ENCODE measurements at places on chromosomes 16 and 17. TPM values are rescaled to one million over a fixed set of nuclear protein-coding genes. Genes with fewer than 3 reads are reported as not detected.

The EME2 gene
- 26.1 TPM for total RNA-seq

The FOXC2 gene
- not detected for total RNA-seq

The CA5A gene
- total RNA-seq, result not detected

The CA7 gene
- total RNA-seq, result 0.59 TPM

The CRHR1 gene
- not detected for total RNA-seq

The NOG gene
- not detected for total RNA-seq

DNA sequence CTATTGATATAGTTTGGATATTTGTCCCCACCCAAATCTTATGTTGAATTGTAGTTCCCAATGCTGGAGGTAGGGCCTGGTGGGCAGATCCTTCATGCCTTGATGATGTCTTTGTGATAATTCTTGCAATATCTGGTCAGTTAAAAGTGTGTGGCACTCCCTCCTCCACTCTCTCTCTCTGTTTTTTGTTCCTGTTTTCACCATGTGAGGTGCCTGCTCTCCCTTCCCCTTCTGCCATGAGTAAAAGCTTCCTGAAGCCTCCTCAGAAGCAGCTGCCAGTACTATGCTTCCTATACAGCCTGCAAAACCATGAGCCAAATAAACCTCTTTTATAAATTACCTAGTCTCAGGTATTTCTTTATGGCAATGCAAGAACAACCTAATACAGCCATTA is 47.3 kb downstream of the TOM1L2 start:
- no peak for DNase-seq
- H3K4me1 ChIP-seq, result no peaks in the 10 kb centered on the region
- H3K36me3 ChIP-seq, result no peaks in the 10 kb centered on the region
- no peak overlapping the region for H3K27ac ChIP-seq
- no peak overlapping the region for H3K4me3 ChIP-seq
- no peaks in the 10 kb centered on the region for H3K27me3 ChIP-seq

- no peaks in the 10 kb centered on the region for H3K36me3 ChIP-seq
- no peak overlapping the region for H3K27ac ChIP-seq
- no peak for DNase-seq
- H3K27me3 ChIP-seq, result peaks cover 5% of the 10 kb centered on the region
- no peak overlapping the region for H3K4me3 ChIP-seq
These were observed 165.1 kb upstream of the CDC42EP4 start for GRCh38 chr17:73476890-73477350.

DNA sequence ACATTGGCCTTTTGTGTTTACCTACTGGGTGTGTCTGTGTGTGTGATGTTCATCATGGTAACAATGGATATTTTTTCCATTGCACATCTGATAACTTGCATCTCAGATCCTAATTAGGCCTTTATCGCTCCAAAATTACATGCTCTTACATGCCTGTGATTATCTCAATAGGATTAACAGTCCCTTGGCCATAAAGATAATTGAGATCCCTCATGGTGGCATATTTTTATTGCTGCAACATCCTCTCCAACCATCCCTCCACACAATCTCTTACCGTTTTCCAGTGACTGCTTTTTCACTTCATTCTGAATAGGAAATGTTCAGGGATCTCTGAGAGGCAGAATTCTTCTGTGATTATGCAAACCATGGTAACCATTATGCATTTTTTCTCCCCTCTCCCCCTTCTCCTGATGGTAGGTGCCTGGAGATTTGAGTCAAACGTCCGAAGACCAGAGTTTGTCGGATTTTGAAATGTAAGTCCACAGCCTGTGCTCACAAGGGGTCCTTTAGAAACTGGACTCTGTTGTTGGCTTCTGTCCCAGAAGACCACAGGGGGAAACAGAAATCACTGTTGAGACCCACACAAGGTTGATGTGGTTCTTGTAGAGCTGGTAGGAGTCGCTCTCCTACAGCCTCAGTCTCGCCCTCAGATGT is 405.5 kb downstream of the CPPED1 start:
- H3K4me3 ChIP-seq, result no peak overlapping the region
- no peaks in the 10 kb centered on the region for H3K27me3 ChIP-seq
- no peaks in the 10 kb centered on the region for H3K4me1 ChIP-seq
- no peak overlapping the region for H3K27ac ChIP-seq

GRCh38 chr17:15261258-15261801 is 3.8 kb downstream of the PMP22 start:
- H3K4me1 ChIP-seq, result peaks cover 20% of the 10 kb centered on the region
- no peak overlapping the region for H3K27ac ChIP-seq
- peaks cover 72% of the 10 kb centered on the region for H3K27me3 ChIP-seq
- H3K36me3 ChIP-seq, result no peaks in the 10 kb centered on the region
- H3K4me3 ChIP-seq, result peak overlapping the region; percentile 69
- no peak for DNase-seq

- H3K4me3 ChIP-seq, result no peak overlapping the region
- no peak overlapping the region for H3K27ac ChIP-seq
- no peaks in the 10 kb centered on the region for H3K36me3 ChIP-seq
- H3K4me1 ChIP-seq, result no peaks in the 10 kb centered on the region
- peaks cover 2% of the 10 kb centered on the region for H3K27me3 ChIP-seq
- no peak for DNase-seq
These were observed 144.0 kb upstream of the CIBAR2 start for GRCh38 chr16:85256190-85256739.

DNA sequence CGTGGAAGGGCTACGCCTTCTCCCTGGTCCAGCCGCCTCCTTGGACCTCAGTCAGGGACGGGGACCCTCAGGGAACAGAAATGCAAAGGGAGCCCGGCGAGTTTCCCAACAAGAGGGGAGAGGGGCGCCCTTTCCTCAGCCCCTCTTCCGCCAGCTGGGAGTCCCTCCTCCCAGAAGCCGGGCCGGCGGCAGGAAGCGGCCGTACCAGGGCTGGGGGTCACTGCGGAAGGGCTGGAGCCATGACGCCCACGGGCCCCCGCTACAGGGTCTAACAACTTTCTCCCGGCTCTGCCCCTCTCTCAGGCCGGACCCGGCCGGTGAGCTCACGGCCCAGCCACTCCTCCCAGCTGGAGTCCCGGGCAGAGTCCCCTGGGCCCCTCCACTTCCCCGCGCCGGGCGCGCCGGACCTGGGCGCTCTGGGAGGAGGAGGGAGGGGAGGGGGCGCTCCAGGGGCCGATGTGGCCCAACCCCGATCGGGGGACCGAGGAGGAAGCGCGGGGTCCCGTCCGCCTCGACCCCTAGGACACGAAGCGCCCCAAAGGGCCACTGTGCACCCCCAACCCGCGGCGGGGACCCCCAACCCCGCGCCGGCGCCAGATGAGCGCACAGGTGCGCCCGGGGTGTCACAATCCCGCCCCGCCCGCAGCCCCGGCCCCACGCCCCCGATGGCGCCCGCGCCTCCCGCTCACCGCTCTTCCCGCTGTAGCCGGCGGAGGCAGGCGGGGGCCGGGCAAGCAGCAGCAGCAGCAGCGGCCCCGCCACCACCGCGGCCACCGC is 578 bp downstream of the PGAP6 start:
- H3K36me3 ChIP-seq, result no peaks in the 10 kb centered on the region
- DNase-seq, result no peak
- no peaks in the 10 kb centered on the region for H3K27me3 ChIP-seq
- no peak overlapping the region for H3K27ac ChIP-seq
- H3K4me1 ChIP-seq, result peaks cover 9% of the 10 kb centered on the region
- peak overlapping the region; percentile 66 for H3K4me3 ChIP-seq

DNA sequence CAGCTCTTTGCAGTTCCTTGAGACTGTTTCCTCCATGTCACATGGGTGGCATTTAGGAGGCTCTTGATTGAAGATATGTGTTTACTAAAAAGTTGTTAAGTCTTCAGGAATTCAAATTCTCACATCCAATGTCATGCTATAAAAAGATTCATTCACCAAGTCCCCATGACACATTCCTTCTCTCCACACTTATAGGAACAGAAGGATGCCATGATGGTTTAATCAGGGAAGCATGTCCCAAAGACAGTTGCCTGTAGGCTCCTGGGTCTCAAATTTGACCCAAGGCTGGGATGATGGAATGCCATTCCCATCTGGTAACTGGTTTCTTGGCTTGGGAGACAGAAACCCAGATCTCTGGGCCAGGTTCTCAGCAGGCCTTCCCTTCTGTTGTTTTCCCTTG is 140.6 kb upstream of the SOX9 start:
- H3K27me3 ChIP-seq, result no peaks in the 10 kb centered on the region
- H3K4me1 ChIP-seq, result no peaks in the 10 kb centered on the region
- H3K36me3 ChIP-seq, result no peaks in the 10 kb centered on the region
- DNase-seq, result no peak

GRCh38 chr16:62752854-62753253 is 716.6 kb upstream of the CDH8 start:
- no peaks in the 10 kb centered on the region for H3K27me3 ChIP-seq
- no peaks in the 10 kb centered on the region for H3K36me3 ChIP-seq
- no peak for DNase-seq
- H3K4me1 ChIP-seq, result no peaks in the 10 kb centered on the region
- no peak overlapping the region for H3K4me3 ChIP-seq

DNA sequence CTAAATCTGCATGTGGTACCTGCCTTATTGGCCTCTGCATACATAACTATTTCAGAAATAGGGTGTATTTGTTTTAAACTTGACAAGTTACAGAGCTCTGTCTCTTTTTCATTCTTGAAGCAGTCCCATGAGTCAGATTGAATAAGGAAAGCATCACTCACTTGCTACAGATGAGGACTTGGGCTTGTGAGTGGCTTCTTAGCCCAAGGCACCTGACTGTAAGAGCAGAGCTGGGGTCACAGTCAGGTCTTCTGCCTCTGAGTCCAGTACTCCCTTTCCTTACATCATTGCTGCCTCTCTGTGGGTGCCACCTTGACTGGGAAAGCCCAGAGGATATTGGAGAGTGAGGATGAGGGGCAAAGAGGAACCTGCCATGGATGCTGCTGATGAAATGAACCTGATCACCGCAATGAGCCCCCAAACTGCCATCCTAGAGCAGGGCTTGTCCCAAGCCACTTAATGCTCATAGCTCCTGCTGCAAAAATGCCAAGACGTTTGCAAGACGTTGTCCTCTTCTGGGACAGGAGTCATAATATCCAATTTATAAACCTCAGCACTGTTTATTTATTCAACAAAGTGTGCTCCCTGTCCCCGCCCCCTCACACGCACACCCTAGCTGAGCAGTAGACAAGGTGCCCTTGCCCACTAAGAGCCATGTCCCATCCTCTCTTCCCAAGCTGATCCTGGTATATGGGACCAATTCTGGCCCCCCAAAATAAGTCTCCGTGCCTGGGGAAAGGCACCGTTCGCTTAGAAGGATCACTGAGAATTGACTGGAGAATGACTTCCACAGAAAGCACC is 74.1 kb downstream of the CCDC182 start:
- no peak overlapping the region for H3K4me3 ChIP-seq
- no peaks in the 10 kb centered on the region for H3K27me3 ChIP-seq
- no peak overlapping the region for H3K27ac ChIP-seq
- peaks cover 11% of the 10 kb centered on the region for H3K36me3 ChIP-seq
- DNase-seq, result peak; percentile 0

GRCh38 chr16:20830372-20830771 is 24.0 kb downstream of the REXO5 start:
- no peak for DNase-seq
- H3K27me3 ChIP-seq, result no peaks in the 10 kb centered on the region
- H3K27ac ChIP-seq, result no peak overlapping the region
- no peak overlapping the region for H3K4me3 ChIP-seq
- H3K4me1 ChIP-seq, result no peaks in the 10 kb centered on the region

DNA sequence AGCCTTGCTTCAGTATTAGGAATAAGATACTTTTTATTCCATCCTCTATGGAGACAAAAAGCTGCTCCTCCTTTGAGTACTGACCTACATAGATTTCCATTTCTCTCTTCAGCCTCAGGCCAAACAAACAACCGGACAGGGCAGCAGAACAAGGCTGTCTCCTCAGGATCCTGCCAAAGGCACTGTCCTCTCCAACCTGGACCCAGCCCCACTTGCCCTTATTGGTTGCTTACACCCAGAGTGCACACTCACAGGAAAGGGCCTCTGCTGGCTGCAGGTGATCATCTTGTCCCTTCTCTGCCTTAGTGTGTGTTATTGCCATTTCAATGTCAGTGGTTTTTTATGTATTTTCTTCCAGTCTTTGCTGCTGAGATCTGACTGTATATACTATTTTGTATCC is 26.6 kb downstream of the LIG3 start:
- no peak overlapping the region for H3K4me3 ChIP-seq
- no peaks in the 10 kb centered on the region for H3K4me1 ChIP-seq
- peaks cover 69% of the 10 kb centered on the region for H3K36me3 ChIP-seq
- H3K27ac ChIP-seq, result no peak overlapping the region
- no peaks in the 10 kb centered on the region for H3K27me3 ChIP-seq
- no peak for DNase-seq

GRCh38 chr17:69466905-69467667 is 52.6 kb downstream of the MAP2K6 start:
- H3K36me3 ChIP-seq, result no peaks in the 10 kb centered on the region
- no peak overlapping the region for H3K4me3 ChIP-seq
- H3K27ac ChIP-seq, result no peak overlapping the region
- H3K27me3 ChIP-seq, result no peaks in the 10 kb centered on the region
- H3K4me1 ChIP-seq, result peaks cover 1% of the 10 kb centered on the region

DNA sequence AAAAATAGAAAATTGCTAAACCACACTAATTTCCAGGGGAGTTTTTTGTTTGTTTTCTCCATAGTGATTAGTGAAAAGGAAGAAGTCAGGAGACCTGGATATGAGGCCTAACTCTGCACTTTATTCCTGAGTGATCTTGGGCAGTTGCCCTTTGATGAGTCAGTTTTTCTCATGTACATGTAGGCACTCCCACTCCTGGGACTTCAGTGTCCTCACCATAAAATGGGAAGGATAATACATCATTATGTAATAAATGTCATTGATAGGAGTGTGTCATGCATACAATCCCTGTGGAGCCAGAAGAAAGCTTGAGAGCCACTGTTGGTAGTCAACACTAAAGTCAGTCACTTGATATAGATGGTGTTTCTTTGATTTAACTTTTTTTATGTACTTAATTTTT is 32.5 kb downstream of the WIPF2 start:
- no peak for DNase-seq
- no peaks in the 10 kb centered on the region for H3K27me3 ChIP-seq
- H3K4me3 ChIP-seq, result no peak overlapping the region
- H3K4me1 ChIP-seq, result peaks cover 5% of the 10 kb centered on the region

GRCh38 chr17:56740481-56740880 is 93.2 kb downstream of the C17orf67 start:
- no peak overlapping the region for H3K4me3 ChIP-seq
- H3K4me1 ChIP-seq, result no peaks in the 10 kb centered on the region
- H3K36me3 ChIP-seq, result no peaks in the 10 kb centered on the region
- H3K27ac ChIP-seq, result no peak overlapping the region
- DNase-seq, result no peak

DNA sequence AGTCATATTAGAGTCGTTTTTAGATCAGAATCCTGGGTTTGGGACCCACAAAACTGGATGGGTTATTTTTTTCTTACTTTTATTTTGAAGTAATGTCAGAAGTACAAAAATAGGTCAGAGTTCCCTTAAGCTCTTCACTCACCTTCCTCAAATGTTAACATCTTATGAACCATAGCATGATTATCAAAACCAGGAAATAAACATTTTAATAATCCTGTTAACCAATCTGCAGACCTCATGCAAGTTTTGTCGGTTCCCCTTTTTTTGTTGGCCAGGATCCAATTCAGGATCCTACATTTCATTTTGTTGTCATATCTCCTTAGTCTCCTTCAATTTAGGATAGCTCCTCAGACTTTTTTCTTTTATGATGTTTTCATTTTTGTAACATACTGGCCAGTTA is 162.0 kb downstream of the CHD9 start:
- no peaks in the 10 kb centered on the region for H3K36me3 ChIP-seq
- H3K27me3 ChIP-seq, result no peaks in the 10 kb centered on the region
- no peak for DNase-seq
- H3K4me3 ChIP-seq, result no peak overlapping the region

GRCh38 chr17:152860-153420 is 15.6 kb downstream of the SCGB1C2 start:
- H3K36me3 ChIP-seq, result no peaks in the 10 kb centered on the region
- DNase-seq, result no peak
- H3K27ac ChIP-seq, result no peak overlapping the region
- no peak overlapping the region for H3K4me3 ChIP-seq
- H3K4me1 ChIP-seq, result no peaks in the 10 kb centered on the region

GRCh38 chr17:39863918-39864746 is at the start of gene IKZF3:
Gene IKZF3 (minus strand): TSS chr17:39864312. CDS start chr17:39864126, 186 bp downstream.
- peak; percentile 70 for DNase-seq
- H3K27me3 ChIP-seq, result no peaks in the 10 kb centered on the region
- peak within 1 kb of the TSS; percentile 89 for H3K4me3 ChIP-seq

Measured in activated T-helper 2 cell treated with anti-CD3 and anti-CD28 coated beads, Interferon-gamma antibody, Interleukin-2, Interleukin-4, amounts not matched to agents 10 μg/mL and 5 μg/mL and 100 μg/mL, durations not matched to agents 14 hours and 24 hours and 36 hours (primary cell).